ENCODE measurements at places on chromosomes 5 and 9.

DNA sequence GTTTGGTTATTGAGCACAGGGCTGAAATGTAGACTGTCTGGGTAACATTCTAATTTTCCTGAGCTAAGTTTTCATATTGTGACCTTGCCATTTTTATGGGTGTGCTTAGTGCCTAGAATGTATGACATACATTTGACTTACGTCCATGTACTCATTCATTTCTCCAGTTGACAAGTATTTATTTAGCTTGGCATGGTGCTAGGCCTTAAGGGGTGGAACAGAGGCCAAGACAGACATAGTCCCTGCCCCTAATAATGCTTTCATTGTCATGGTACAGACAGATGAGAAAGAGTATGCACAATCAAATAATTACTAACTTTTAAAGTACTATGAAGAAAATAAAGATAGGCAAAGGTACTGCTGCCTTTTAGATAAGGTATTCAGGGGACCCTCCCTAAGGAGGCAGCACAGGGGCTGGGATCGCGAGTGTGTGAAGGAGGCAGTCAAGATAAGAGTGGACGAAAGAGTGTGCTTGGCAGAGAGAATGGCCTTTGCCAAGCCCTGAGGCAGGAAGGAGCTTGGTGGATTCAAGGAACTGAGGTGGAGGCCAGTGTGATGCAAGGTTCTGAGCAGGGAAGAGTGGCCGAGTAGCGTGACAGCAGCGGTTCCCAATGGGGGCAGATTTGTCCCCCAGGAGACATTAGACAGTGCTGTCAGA is 128.0 kb downstream of the PIP5K1B start:
- no peak for DNase-seq

DNA sequence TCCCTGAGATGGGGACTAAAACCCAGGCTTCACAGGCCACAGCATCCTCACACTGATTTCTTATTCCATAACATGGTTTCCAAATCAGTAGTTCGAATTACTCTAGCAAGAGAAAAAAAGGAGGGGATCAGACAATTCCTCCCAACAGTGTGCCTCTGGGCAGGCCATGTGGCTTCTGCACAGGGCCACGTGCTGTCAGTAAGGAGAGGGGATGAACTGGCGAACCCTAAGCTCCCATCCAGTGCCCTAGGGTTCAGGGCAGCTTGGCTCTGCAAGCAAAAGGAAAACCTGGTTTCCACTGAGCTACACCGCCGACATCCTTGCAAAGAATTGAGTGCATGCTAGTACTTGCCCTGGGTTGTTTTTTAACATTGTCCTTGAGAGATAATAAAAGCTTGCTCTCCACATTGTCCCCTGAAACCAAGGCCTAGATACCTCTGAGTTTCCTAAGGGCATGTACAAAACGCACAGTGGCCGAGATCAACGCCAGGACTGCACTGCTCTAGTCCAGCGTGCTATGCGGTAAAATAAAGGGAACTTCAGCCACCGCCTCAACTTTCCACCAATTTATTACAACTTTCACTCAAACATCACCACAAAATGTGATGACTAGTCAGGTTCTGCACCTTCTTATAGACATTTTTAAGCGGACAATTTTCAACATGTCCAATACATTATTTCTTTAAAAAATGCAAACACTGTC is 4.5 kb downstream of the CAMSAP1 start:
- DNase-seq = no peak

- no peak for DNase-seq
Measured at GRCh38 chr5:91484662-91485061, 101.5 kb upstream of the ARRDC3 start.

DNA sequence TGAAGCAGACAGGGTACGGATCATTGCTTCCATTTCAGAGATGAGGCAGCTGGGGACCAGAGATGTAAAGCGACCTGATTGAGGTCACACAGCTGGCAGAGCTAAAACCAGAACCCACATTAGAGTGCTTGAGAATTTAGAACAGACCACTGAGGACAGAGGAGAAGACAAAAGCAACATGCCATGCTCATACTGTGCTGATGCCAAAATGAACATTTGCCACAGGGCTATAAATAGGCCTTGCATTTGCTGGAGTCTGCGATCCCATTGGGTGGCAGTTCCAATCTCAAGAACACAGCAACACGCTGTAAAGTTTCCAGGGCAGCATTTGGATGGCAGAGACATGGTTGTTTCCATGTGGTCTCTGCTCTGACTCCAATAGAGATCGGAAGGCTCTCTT is 222.4 kb upstream of the TBC1D2 start:
- DNase-seq = no peak

GRCh38 chr5:135341016-135341666 is 57.9 kb downstream of the MACROH2A1 start:
- no peak for DNase-seq

GRCh38 chr9:129495620-129496472 is 125.1 kb downstream of the C9orf50 start:
- DNase-seq = peak; percentile 63

- DNase-seq = no peak
Measured at GRCh38 chr9:82168585-82168984, 180.0 kb downstream of the SPATA31D1 start.

DNA sequence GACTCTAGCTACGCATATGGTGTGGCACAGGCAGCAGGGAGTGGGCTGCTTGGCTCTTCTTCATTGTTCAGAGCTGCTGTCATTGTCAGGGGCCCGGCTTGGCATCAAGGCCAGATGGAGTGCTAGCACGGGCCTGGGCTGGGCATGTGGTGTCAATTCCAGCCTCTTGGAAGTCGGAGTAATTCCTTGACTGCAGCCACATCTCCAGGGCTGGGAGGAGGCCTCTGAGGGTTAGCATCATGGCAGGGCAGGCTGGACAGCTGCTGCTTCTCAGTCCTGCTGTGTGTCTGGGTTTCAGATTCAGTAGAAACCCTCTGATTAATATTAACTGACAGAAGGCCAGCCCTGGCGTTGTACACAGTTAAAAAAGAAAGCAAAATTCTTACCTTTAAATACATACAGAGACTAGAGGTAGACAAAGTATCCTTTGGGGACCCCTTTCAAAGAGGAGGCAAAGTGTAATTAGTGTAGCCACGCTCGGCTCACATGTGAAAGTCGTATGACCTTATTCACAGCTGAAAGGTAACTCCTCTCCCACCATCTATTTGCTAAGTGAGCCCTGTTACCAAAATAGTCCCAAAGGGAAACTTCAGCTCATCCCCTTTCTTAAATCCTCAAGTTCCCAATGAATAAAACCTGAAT is 126.4 kb downstream of the DOCK2 start:
- no peak for DNase-seq

GRCh38 chr9:90915693-90916092 is 114.1 kb downstream of the SYK start:
- DNase-seq = no peak

DNA sequence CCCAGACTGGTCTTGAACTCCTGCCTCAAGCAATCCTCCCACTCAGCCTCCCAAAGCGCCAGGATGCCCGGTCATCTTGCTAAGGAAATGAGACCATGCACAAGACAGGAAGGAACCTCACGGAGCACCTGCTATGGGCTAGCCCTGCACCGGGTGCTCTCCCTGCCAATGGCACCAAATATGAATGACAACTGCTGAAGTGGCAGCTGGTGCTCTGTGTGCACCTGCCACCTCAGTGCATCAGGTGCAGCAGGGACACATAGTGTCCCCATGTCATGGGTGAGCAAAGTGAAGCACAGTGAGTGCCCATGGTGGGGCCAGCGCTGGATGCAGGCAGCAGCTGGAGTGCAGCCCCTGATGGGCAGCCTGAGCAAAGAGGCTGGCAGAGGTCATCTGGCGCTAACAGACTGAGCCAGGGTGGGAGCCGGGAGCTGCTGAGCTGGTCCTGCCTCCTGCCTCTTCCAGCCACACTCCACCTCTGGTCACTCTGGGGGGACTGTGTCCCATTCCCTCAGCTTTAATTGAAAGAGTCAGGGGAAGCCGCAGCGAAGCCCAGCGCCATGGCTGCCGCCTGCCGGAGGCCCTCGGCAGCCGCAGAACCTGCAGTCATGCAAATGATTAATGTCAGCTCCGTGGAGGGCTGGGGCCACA is 46.4 kb downstream of the BARX1 start:
- peak; percentile 38 for DNase-seq

GRCh38 chr5:33509036-33509435 is 68.3 kb downstream of the TARS1 start:
- no peak for DNase-seq

GRCh38 chr5:40775085-40775845 is 19.5 kb upstream of the TTC33 start:
- no peak for DNase-seq

- no peak for DNase-seq
Measured at GRCh38 chr9:108160706-108161355, 671.3 kb upstream of the KLF4 start.

GRCh38 chr5:139384591-139385051 is 1.5 kb upstream of the SLC23A1 start:
- no peak for DNase-seq

DNA sequence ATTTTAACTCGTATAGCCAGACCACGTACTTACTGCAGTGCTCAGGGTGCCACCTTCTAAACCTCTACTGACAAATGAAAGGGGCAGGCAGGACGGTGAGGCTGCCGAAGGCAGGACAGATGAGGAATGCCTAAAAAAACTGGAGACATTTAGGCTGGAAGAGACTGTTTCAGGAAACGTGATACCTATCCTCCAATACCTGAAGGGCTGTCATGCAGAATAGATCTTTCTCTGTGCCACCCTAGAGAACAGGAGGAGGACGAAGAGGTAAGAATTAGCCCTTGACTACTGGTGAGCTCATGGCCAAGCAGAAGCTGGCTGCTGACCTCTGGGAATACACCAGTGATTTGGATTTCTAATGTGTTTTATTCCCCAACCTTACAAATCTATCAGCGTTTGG is 139.4 kb downstream of the EFNA5 start:
- DNase-seq = no peak

- DNase-seq = no peak
Measured at GRCh38 chr5:179123491-179124272, 63.5 kb downstream of the ZNF354C start.

DNA sequence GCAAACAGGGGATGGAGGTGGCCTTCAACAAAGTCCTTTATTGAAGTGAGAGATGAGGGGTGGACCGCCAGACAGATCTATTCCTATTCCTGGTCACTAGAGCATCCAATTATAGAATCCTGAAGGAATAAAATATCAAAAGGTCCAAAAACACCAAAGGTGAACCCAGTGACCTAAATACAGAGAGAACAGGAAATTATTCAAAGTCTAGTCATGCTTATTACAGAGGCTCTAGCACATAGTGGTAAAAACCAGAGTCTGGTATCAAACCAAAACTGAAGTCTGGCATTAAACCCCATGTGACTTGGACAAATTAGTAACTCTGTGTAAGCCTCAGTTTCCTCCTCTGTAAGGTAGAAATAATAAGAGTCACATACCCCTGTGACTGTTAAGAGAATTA is 100.5 kb upstream of the SNX2 start:
- no peak for DNase-seq

DNA sequence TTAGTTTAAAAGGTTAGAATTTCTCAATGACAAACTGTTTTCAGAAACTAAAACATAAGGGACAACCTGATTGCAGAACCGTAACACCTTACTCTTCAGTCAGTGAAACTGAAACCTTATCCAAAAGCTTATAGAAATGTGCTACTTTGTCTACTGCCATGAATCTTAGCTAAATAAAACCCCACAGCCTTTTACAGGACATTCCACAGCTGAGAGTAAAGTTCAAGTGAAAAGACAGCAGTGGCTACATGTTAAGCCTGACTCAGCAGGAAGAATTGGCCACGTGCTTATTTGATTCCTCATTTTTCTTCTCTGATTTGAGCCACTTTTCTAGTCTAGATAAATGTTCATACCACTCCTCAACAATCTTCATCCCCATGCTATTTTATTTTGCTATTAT is 278.7 kb upstream of the ISL1 start:
- DNase-seq = no peak

Data from NCI-H187 (cell line).